Prostate gland (tissue), 2 donors: ENCODE measurements at places on chromosomes 2 and 18. TPM values are rescaled to one million over a fixed set of nuclear protein-coding genes. Genes with fewer than 3 reads are reported as not detected.

The ASXL3 gene
- total RNA-seq: 7.3 TPM

The HAAO gene
- total RNA-seq: 14.0 TPM

The ADD2 gene
- total RNA-seq: 0.32 TPM

The RBKS gene
- 1.8 TPM for total RNA-seq

The EIPR1 gene
- total RNA-seq: 30.0 TPM

The PROM2 gene
- total RNA-seq: 80.1 TPM

The NPC1 gene
- 32.0 TPM for total RNA-seq

The ELOA2 gene
- total RNA-seq: not detected

The CAPN14 gene
- 0.27 TPM for total RNA-seq

The SRBD1 gene
- total RNA-seq: 25.9 TPM

The SIX2 gene
- total RNA-seq: 5.1 TPM

The ST8SIA5 gene
- total RNA-seq: not detected

The PLB1 gene
- 9.6 TPM for total RNA-seq

The ATP5F1A gene
- total RNA-seq: 522 TPM

The CNTNAP5 gene
- not detected for total RNA-seq

The REG3A gene
- total RNA-seq: not detected

The FBXO48 gene
- 0.85 TPM for total RNA-seq

The NR4A2 gene
- total RNA-seq: 4.5 TPM

The PROKR1 gene
- not detected for total RNA-seq

The SEC11C gene
- total RNA-seq: 711 TPM

The ETAA1 gene
- total RNA-seq: 14.5 TPM

The TCF7L1 gene
- total RNA-seq: 7.0 TPM

The DES gene
- 1,742 TPM for total RNA-seq

The KCNJ13 gene
- total RNA-seq: 0.32 TPM

The NOTO gene
- total RNA-seq: not detected

The KCNF1 gene
- total RNA-seq: not detected
